ENCODE measurements at places on chromosomes 16 and 17.

- DNase-seq: peak; percentile 96
Measured at GRCh38 chr17:44842748-44843147, 4.9 kb upstream of the HIGD1B start.

GRCh38 chr17:44688675-44689476, 700 bp downstream of the CCDC43 start:
- DNase-seq: peak; percentile 37

GRCh38 chr17:9900784-9901183, 4.3 kb downstream of the RCVRN start:
- DNase-seq: no peak

- no peak for DNase-seq
Measured at GRCh38 chr17:45925311-45925710, 31.0 kb downstream of the MAPT start.

DNA sequence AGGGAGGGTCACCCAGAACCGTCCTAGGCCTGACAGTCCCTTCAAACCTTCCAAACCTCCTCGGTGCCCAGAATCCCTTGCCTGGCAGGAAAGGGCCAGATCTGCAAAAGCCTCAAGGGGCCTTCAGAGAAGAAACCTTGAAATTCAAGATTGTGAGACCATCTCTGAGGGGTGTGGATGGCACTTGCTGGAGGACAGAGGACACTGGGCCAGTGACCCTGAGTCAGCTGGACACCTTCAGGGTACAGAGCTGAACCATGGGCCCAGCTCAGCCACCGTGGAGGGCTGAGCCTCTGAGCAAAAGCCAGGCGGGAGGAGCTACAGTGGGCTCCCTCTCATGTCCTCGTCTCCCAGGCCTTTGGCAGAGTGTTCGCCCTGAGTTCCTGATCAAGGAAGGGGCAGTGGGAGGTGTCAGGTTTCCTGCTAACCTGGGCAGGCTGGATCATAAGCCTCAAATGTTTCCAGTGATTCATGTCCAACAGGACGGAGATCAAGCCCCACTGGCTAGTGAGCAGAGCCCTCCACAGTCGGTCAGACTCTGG, 3.0 kb downstream of the PDILT start:
- DNase-seq: no peak

DNA sequence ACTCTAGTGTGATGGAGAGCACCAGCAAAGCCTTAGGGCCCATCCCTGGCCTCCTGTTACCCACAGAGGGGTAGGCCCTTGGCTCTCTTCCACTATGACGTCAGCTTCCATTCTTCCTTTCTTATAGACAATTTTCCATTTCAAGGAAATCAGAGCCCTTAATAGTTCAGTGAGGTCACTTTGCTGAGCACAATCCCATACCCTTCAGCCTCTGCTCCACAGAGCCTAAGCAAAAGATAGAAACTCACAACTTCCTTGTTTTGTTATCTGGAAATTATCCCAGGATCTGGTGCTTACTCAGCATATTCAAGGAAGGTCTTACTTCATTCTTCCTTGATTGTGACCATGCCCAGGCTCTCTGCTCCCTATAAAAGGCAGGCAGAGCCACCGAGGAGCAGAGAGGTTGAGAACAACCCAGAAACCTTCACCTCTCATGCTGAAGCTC, at the start of gene CCL8:
CCL8 (plus strand) TSS at position 397 of the 445 bp plus-strand sequence. CDS start 67 bp downstream, outside the sequence.
- no peak for DNase-seq

DNA sequence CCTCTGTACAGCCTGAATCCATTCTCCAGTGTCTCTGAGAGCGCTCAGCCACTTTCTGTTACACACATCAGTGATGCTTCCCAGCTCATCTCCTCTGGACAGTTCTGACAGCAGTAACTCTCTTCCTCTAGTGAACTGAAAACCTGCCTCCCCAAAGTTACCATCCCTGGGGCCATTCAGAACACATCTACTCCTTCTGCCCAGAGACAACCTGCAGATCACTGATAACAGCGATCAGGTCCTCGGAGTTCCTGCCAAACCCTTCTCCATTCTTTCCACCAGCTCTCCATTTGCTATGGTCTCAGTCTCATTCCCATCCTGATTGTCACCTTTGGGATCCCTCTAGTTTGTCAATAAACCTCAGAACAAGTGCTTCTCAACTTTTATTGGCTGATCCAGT, 7.3 kb downstream of the ZZEF1 start:
- no peak for DNase-seq

DNA sequence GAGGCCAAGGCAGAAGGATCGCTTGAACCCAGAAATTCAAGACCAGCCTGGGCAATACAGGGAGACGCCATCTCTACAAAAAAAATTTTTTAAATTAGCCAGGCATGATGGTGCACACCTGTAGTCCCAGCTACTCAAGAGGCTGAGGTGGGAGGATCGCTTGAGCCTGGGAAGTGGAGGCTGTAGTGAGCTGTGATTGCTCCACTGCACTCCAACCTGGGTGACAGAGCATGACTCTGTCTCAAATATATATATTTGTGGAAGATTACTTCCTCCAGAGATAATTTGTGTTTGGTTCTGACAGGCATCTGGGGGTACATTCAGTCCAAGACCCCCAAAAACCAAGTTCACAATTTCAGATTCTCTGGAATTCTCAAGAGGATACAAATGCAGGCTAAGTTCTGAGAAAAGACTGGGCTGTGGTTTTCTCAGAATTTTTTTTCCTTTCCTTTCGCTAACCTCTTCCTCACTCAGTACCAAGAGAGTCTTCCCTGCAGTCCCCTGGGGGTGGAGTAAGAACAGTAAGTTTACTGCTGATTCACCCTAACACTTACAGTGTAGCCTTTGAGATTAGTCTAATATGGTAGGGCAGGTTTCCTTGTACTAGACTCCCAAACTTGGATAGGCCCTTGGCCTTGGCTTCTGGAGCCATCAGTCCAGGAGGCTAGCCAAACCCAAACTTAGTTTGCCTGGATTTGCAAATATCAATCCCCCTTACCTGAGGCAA, 15.1 kb downstream of the GSDMB start:
- DNase-seq: no peak

DNA sequence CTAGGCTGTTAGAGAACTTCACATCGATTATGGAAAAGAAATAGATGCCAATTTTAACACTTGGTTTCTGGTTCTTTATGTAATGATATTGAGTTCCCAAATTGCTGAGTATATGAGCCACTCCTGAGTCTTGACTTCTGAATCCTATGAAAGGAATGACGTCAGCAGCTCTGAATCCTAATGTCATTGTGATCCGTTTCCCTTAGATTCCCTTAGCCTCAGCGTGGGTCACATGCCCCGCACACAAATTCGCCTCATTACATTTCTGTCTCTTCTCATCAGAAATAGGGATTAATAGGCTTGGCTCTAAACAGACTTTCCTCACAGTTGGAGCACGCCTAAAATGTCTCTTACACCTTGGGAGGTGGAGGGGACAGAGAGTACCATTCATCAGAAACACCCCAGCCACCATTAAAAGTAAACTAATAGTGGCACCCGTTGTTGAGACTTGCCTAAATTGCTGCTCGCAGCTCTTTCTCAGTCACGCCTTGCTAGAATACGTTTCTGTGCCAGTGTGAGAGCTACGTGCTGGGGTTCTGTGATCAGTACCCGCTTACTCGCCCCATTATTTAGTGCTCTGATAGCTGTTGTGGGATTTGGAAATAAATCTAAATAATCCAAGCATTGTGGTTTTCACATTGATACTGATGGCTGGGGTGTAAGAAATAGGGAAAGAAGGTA, 7.1 kb downstream of the MRM3 start:
- DNase-seq: no peak

DNA sequence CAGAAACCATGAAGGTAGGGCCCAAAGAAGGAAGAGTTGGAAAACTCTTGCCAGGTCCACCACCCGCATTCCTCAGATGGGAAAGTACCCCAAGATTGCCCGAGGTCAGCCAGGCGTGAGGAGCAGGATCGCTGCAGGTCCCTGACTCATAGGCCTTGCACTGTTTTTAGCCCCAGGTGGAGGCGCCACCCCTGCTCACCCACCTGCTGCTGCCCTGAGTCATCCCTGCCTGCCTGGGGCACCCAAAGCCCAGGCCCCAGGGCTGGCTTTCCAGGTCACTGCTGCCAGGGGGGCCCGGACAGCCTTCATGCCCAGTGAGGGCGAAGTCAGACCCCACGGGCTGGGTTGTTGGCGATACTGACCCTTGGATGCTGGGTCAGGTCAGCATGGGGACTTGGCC, 100.9 kb downstream of the AMFR start:
- DNase-seq: no peak

- DNase-seq: no peak
Measured at GRCh38 chr17:77359236-77359635, 218.5 kb downstream of the SEC14L1 start.

GRCh38 chr17:75412455-75413317, 7.2 kb upstream of the GRB2 start:
- peak; percentile 83 for DNase-seq

DNA sequence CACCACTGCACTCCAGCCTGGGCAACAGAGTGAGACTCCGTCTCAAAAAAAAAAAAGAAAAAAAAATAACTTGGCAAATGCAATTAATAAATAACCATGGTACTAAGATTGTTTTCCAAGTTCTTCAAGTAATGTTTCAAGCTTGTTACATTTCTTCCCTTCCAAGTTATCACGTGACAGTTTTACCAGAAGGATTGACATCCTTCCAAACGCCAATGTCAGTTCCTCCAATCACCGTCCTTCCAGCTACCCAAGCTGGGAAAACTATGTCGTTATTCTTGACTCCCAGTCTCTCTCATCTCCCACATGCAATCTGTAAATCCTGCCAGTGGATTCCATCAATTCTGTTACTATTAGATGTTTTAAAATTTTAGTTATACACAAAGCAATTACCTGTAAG, 3.9 kb upstream of the PHAF1 start:
- DNase-seq: no peak

- DNase-seq: no peak
Measured at GRCh38 chr16:84072014-84072413, 29.4 kb upstream of the SLC38A8 start.

GRCh38 chr17:10920558-10921108, 82.7 kb upstream of the PIRT start:
- peak; percentile 69 for DNase-seq

- DNase-seq: no peak
Measured at GRCh38 chr16:1913327-1914083, 4.7 kb downstream of the HS3ST6 start.

DNA sequence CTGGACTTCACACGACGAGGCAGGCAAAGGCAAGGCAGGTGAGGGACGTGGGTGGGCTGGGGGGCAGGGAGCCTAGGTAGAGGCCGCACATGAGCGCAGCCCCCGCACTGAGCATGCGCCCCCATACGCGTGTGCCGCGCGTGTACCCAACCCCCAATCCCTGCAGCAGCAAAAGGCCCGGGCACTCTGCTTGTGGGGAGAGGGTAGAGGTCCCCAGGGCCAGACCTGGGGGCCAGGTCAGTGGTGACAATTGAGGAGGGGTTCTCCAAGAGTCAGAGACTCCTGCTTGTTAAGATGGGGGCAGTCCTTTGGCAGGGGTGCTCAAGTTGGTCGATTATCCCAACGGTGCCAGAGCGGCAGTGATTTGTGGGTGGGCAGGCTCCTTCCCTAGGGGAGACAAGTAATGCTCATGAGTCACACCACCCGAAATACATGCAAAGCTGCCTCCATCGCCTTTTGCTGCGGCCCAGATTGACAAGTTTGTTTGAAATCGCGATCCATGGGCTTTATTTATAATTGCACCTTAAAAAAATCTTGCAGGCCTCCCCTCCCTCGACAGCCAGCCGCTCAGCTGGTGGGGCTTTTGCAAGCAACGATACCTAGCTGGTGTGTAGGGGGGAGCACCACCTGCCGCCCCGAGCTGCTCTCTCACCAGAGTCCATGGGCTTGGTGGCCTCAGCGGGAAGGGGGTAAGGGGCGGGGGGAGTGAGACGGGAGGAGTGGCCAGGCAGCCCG, 1.1 kb upstream of the GIT1 start:
- DNase-seq: peak; percentile 93
